Ascending aorta (tissue), 2 donors: ENCODE measurements at places on chromosomes 12 and 14.

- peak overlapping the region; percentile 99 for H3K27ac ChIP-seq
- no peaks in the 10 kb centered on the region for H3K36me3 ChIP-seq
- no peaks in the 10 kb centered on the region for H3K27me3 ChIP-seq
- H3K4me3 ChIP-seq = peak overlapping the region; percentile 64
- peak; percentile 89 for DNase-seq
- peaks cover 40% of the 10 kb centered on the region for H3K4me1 ChIP-seq
Measured at GRCh38 chr14:105486974-105487448, 325 bp downstream of the CRIP1 start.

- no peaks in the 10 kb centered on the region for H3K27me3 ChIP-seq
- H3K36me3 ChIP-seq = no peaks in the 10 kb centered on the region
- no peak overlapping the region for H3K4me3 ChIP-seq
Measured at GRCh38 chr12:19045426-19045825, 84.1 kb upstream of the PLEKHA5 start.

DNA sequence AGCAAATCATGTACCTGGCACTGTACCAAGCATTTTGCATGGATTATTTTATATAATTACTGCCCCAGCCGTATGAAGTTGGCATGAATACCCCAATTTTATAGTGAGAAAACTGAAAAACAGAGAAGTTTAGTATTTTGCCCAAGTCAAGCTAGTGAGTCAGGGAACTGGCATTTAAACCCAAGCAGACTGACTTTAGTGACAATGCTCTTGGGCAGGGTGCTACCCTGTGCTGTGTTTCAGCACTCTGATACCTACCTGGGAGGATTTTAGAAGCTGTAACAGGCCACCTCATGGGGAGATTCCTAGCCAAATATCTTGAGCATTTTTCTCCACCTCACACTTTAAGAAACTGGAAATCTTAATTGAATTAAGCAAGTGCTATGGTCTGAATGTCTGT lies 98.1 kb upstream of the MAX start:
- H3K27ac ChIP-seq = no peak overlapping the region
- H3K4me1 ChIP-seq = no peaks in the 10 kb centered on the region
- H3K36me3 ChIP-seq = no peaks in the 10 kb centered on the region
- no peak overlapping the region for H3K4me3 ChIP-seq

GRCh38 chr12:42469355-42470175 lies 120.0 kb downstream of the PRICKLE1 start:
- H3K36me3 ChIP-seq = peaks cover 10% of the 10 kb centered on the region
- H3K4me1 ChIP-seq = no peaks in the 10 kb centered on the region
- H3K27me3 ChIP-seq = no peaks in the 10 kb centered on the region
- H3K4me3 ChIP-seq = no peak overlapping the region

- no peak for DNase-seq
- H3K4me3 ChIP-seq = no peak overlapping the region
- H3K27ac ChIP-seq = no peak overlapping the region
Measured at GRCh38 chr14:33493266-33493665, 457.6 kb downstream of the EGLN3 start.

DNA sequence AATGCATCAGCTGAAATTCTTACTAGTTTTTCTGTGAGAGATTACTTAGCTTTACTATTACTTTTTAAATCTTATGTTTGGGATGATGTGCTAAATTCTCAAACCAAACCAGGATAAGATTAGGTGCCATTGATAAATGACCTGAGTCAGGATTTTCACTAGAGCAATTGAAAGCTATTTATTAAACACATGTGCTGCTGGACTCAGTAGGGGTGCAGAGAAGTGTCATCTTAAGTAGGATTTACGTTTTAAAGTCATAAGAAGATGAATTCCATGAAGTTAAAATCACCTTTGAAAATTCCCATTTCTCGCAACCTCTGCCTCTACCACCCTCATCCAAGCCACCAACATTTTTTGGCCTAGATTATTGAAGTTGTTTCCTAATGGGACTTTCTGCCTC lies 8.8 kb downstream of the TMEM263 start:
- peaks cover 36% of the 10 kb centered on the region for H3K36me3 ChIP-seq
- H3K4me1 ChIP-seq = peaks cover 2% of the 10 kb centered on the region

DNA sequence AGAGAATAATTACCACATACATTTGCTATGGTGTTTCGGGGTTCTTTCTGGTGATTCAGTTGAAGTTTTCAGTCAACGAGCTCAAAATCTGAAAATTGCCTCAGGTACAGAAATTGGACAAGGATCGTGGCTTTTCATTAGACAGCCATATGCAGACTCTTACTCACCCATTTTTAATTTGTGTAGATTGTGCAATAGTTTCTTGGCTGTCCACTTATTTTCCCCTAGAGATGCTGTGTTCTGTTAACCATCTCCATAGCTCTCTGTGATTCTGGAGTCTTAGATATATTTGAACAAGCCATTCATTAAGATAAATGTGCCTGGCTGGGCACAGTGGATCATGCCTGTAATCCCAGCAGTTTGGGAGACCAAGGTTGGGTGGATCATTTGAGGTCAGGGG lies 497.1 kb upstream of the RPL10L start:
- H3K4me1 ChIP-seq = no peaks in the 10 kb centered on the region
- DNase-seq = no peak
- H3K36me3 ChIP-seq = no peaks in the 10 kb centered on the region
- H3K27ac ChIP-seq = no peak overlapping the region

DNA sequence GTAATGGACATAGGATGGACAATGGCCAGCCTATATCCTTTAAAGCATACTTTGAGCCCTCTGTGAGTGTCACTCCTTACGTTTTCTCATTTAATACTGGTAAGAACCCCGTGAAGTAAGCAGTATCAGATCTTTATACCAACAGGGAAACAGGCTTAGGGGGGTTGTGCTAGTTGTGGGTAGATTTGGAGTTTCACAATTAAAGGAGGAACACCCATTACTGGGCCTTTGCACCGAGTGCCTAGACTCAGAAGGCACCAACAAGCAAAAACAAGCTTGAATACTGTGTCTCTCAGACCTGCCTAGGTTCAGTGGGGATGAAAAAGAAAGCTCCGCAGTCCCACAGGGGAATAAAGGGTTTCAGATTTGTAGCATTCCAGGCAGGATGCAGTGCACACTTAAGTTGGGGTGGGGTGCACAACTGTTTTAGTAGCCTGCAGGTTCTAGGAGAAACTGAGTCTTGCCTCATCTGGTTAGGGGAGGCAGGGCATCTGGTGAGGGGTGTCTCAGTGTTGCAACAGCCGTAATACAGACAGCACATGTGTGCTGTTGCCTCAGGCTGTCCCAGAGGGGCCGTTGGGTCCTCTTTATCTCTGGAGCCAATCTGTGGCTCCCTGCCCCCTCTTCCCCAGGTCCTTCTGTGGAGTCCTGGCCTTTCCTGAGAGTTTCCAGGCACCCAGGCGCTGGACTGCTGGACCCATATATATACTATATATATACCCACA lies 51.2 kb downstream of the IRAK3 start:
- peaks cover 9% of the 10 kb centered on the region for H3K36me3 ChIP-seq
- H3K27ac ChIP-seq = no peak overlapping the region
- DNase-seq = no peak
- peaks cover 2% of the 10 kb centered on the region for H3K4me1 ChIP-seq
- H3K4me3 ChIP-seq = no peak overlapping the region

DNA sequence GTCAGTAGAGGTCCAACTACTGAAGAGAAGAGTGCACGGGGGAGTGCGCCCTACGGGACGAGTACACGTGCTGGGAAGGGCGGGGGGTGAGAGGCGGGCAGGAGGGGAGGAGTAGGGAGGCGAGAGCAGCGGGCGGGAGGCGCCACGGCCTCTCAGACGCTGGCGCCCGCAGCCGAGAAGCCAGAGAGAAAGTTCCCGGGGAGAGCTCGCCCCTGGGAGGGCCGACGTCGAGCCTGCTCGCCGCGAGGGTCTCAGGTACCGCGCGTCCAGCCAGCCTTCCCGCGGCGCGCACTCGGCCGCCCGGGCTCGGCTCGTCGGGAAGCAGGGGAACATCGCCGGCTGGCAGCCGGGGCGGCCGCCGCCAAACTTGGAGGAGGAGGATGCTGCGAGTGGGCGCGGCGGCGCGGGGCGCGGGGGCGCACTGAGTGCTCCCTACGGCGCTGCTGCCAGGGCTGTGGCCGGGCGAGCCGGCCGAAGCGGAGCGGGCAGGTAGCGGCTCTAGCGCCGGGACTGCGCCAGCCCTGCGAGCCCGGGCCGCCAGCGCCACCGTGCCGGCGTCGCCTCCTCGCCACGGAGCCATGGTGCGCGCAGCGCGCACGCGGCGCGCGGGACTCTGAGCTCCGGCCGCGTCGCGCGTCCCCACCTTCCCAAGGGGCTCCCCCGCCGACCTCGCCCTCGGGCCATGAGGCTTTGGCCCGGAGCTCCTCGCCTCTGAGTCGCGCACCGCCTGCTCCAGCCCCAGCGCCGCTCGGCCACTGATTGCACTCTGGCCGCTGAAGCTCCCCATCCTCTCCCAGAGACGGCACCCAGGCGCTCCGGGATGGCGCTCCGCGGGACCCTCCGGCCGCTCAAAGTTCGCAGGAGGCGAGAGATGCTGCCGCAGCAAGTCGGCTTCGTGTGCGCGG lies at the start of gene SLC24A4:
SLC24A4 (plus strand) TSS at position 155 of the 905 bp plus-strand sequence; CDS start at position 821, 666 bp downstream.
- DNase-seq = no peak
- no peaks in the 10 kb centered on the region for H3K36me3 ChIP-seq
- no peaks in the 10 kb centered on the region for H3K4me1 ChIP-seq
- H3K27me3 ChIP-seq = no peaks in the 10 kb centered on the region
- H3K27ac ChIP-seq = no peak within 1 kb of the TSS
- peak within 1 kb of the TSS; percentile 70 for H3K4me3 ChIP-seq

DNA sequence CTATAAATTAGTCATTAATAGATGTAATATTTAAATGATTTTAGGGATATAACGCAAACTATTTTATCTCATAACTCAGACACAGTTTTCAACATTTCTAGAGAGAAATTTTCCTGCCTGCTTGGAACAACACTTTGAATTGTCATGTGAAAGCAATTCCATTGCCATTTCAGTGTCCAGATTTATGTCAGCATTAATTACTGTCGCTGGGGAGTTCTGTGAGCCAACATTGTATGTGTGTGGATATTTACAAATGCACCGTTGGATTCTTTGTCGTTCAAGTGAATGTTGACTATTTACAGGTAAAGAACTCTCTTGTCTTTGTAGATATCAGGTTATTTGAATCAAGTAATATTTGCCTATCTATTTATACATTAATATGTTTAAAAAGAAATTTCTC lies 465.3 kb upstream of the RGS6 start:
- H3K4me3 ChIP-seq = no peak overlapping the region
- no peak overlapping the region for H3K27ac ChIP-seq
- peaks cover 5% of the 10 kb centered on the region for H3K4me1 ChIP-seq
- no peaks in the 10 kb centered on the region for H3K27me3 ChIP-seq
